ENCODE measurements at places on chromosomes 4 and X.

GRCh38 chr4:1511441-1512041 is 105.3 kb upstream of the NKX1-1 start:
- DNase-seq = peak; percentile 49

- DNase-seq = no peak
Observed at GRCh38 chr4:22014222-22014741, 65.7 kb upstream of the KCNIP4 start.

DNA sequence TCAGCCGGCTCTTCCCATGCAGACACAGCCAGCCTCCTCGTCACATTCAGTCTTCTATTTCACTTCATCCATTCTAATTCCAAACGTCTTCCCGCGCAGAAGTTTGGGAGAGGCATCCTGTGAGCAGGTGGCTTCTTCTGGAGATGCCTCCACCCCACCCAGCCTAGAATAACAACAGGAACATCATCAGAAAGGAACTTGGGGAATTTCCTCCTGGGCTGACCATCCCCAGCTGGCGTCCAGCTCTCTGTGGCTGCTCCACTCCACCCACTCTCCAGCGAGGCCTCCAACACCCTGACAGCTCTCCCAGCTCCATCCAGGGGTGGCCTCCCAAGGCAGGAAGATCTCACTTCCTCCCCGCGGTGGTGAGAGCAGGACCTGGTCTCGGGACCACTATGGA is 5.5 kb upstream of the C4orf50 start:
- DNase-seq = no peak

GRCh38 chr4:169330811-169331210 is 60.1 kb upstream of the SH3RF1 start:
- no peak for DNase-seq

GRCh38 chrX:140822861-140823260 is 113.3 kb downstream of the LINC00632 start:
- no peak for DNase-seq

GRCh38 chr4:4289597-4289940 is 385 bp downstream of the LYAR start:
- no peak for DNase-seq

DNA sequence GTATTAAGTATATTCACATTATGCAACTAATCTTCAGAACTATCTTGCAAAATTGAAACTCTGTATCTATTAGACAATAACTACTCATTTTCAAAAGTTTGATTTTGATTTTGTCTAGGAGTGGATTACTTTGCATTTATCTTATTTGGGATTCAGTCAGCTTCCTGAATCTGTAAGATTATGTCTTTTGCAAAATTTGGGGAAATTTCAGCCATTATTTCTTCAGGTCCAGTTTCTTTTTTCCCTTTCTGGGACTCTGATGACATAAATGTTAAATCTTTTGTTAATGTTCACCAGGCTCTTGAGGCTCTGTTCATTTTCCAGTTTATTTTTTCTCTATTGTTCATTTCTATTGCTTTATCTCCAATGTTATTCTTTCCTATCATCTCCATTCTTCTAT is 15.0 kb downstream of the RPS6KA3 start:
- DNase-seq = no peak

GRCh38 chr4:177332119-177332518 is 22.4 kb downstream of the NEIL3 start:
- no peak for DNase-seq

- DNase-seq = peak; percentile 42
Observed at GRCh38 chr4:152106113-152106763, 345.4 kb upstream of the GATB start.

GRCh38 chr4:140344101-140344500 is 29.3 kb upstream of the SCOC start:
- DNase-seq = no peak

DNA sequence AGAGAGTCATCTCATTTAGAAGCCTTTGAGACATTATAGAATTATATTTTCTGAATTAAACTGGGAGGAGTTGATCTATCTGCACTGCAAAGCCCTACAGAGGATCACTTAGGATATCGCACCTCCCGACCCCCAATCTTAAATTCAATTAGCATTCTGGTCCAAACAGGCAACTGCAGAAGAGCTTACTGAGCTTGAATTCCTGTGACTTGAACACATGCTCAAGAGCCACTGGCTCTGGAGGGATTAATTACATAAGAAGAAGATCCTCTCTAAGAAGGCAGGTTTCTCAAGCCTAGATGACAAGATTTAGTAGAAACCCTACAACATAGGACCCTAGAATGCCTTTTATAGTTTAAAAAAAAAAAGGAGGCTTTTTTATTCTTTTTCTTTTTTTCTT is 548.9 kb downstream of the ARAP2 start:
- no peak for DNase-seq

- DNase-seq = no peak
Observed at GRCh38 chr4:151687021-151687640, 73.7 kb downstream of the GATB start.

DNA sequence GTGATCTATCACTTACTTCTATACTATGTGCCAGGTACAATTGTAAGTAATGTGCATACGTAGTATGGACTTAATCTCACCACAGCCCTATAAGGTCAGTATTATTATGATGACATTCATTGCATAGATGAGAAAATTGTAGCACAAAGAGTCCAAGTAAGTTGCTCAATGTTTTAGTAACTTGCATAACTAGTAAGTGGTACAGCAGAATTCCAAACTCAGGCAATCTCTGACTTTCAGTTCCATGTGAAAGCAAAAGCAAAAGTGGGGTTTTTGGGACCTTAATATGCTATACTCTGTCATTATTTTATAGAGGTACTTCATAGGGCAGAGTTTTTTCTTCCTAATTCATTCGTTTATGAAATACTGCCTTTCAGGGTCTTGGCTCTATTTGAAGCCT is 188.8 kb upstream of the VEGFC start:
- no peak for DNase-seq

DNA sequence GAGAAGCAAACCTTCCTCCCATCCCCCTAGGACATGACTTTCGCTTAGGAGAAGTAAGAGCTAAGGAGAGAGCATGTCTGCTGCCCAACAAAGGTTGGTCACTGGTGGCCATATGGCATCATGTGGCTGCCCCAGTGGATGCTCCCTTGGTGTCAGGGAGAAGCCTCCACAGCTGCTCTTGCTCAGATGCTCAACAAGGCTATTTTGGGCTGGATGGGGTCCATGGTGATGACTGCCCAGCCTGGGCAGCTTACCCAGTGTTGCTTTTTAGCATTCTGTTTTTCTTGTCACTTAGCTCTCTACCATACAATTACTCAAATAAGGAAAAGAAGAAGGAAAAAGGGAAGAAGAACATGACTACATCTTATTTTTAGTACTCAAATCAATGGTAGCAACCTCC is 48.9 kb upstream of the PPARGC1A start:
- no peak for DNase-seq

- no peak for DNase-seq
Observed at GRCh38 chr4:88938138-88938537, 118.8 kb downstream of the FAM13A start.

DNA sequence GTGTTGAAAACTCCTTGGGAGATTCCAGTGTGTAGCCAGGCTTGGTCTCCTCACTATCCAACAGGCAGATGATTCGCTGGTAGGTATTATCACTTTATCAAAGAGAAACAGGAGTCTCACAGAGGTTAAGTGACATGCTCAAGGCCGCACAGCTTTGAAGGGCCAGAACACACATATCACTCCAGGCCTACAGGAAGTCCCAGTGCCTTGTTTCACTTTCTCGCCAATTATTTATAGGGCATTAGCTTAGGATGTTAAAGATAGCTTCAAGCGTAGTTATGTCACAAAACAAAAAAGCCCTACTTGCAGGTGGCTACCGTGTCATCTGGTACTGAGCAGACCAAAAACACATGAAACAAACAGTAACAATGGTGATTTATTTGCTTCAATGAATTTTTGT is 13.2 kb downstream of the ATP8A1 start:
- no peak for DNase-seq

- DNase-seq = no peak
Observed at GRCh38 chrX:40496728-40497127, 84.0 kb upstream of the ATP6AP2 start.

GRCh38 chr4:8541981-8542715 is 38.0 kb upstream of the GPR78 start:
- DNase-seq = no peak

- no peak for DNase-seq
Observed at GRCh38 chr4:73417342-73417741, 13.3 kb downstream of the ALB start.

DNA sequence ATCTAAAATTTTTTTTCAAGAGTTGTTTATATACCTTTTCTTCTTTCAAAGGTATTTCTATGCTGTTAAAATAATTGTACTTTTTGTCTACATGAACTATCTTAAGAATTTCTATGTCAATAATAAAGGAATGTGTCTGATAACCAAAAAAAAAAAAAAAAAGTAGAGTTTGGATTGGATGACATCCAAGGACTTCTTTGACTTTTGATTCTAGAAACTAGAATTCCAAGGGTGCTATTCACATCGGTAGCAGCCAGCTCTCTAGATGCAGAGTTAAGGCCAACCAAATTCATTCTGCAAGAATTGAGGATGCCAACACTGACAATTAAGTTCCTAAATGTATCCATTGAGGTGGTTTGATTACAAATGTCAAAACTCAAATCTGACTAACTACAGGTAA is 42.0 kb upstream of the PRKG2 start:
- no peak for DNase-seq

- DNase-seq = no peak
Observed at GRCh38 chr4:173534434-173534833, 4.4 kb upstream of the HAND2 start.

DNA sequence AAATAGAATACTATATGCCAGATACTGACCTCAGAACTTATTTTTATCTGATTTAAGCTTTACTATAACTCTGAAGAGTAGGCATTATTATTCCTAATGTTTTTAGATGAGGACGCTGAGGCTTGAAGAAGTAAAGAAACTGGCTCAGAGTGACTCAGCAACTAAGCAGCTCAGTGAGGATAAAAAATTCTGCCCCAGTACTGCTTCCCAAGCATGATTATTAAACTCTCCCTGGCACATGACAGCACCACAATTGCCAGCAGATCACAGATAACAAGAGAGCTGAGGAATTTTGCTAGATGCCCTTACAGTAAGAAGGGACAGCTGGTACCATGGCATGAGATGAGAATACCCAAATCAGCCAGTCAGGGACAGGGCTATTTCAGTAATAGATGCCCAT is 219.4 kb downstream of the NKX6-1 start:
- DNase-seq = no peak

GRCh38 chr4:99966692-99967091 is 16.6 kb upstream of the H2AZ1 start:
- no peak for DNase-seq

DNA sequence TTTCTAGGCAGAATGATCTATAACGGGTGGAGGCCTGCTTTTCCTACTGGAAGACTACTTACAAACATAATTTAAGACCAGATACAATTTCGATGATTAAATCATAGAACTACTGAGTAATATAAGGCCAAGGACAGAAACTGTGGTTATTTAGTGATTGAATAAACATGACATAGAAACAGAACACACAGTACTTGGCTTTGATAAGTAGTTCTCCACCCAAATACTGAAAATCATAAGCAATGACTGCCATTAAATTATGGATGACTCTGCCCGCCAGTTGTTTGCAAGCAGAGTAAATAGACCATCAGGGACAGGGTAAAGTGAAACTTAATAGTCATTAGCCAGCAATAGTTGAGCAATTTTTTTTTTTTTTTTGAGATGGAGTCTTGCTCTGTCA is 17.2 kb upstream of the SMIM14 start:
- no peak for DNase-seq

DNA sequence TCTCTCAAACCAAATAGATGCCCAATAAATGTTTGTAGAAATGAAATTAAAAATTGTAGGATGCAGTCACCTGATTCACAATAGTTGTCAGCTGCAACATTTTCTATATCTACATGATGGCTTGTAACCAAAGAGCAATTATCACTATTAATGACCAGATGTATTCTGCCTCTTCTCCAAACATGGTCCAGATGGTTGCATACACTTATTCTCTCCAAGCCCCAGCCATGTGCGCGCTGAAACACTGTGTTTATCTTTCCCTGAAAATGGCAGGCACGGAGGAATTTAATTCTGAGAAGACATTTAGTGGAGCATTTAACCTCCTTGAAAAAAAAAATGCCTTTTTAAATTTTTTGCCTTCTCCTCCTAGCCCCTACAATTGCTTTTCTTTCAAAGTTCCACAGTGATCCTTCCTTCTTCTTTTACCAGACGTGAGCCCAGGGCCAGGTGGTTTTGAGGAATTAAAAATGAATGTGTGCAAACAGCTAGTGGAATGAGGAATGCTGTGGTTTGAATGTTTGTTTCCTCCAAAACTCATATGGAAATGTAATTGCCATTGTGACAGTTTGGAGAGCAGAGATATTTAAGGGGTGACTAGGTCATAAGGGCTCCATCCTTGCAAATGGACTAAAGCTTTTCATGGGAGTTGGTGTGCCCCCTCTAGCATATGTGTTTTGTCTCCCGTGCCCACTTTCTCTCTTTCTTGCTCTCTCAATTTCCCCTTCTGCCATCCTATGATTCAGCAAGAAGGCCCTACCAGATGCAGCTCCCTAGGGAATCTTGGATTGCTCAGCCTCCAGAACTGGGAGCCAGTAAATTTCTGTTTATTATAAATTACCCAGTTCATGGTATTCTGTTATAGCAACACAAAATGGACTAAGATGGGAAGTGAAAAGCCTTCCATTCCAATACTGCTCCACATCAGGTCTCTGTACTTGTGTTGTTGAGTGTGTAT is 136.0 kb downstream of the GABRB1 start:
- no peak for DNase-seq

DNA sequence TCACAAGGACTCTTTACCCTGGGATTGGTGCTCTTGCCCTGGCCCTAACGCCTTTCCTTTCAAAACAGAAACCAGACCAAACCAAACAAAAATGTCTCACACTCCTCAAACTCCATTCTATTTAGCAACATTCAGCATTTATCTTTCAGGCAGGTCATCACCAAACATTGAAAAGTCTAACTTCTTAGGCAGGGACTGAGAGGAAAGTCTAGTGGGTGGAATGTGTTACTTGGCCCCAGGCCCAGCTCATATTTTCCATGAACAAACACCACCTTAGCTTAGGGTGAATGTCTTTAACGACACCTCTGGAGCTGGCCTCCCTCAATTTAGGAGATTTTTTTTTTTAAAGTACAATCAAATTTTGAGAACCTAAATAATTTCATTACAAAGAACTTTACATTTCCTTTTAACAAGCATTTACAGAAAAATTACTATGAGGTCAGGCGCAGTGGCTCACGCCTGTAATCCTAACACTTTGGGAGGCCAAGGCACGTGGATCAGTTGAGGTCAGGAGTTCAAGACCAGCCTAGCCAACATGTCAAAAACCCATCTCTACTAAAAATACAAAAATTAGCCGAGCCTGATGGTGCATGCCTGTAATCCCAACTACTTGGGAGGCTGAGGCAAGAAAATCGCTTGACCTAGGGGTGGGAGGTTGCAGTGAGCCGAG is 10.2 kb upstream of the N4BP2 start:
- peak; percentile 62 for DNase-seq

- DNase-seq = no peak
Observed at GRCh38 chrX:152028579-152028978, 54.1 kb upstream of the GABRE start.

- no peak for DNase-seq
Observed at GRCh38 chr4:13844740-13845139, 217.2 kb upstream of the BOD1L1 start.

- no peak for DNase-seq
Observed at GRCh38 chr4:123838474-123838873, 441.9 kb downstream of the SPRY1 start.
